ENCODE measurements at places on chromosomes 12 and 14.

GRCh38 chr12:96078231-96079135 is 43.1 kb upstream of the LTA4H start:
- DNase-seq: no peak

DNA sequence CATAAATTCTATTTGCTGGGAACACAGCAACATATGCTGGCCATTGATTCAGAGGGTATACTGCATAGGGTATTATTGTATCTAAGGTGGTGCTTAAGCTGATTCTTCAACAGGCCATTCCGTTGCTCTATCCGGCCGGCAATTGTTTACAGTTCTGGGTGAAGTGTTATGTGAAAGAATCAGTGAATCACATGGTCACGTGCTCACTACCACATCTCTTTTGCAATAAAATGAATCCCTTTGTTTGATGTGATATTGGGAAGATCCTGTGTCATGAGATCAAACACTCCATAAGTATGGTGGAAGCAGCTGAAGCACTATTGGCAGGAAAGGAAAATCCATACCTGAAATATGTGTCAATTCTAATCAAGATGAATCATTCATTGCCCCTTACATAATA is 7.6 kb upstream of the USP15 start:
- DNase-seq: no peak

GRCh38 chr14:101508948-101509729 is 52.2 kb upstream of the DIO3 start:
- DNase-seq: no peak

- DNase-seq: no peak
These were observed 245.6 kb upstream of the RGS6 start for GRCh38 chr14:71686677-71687076.
